ENCODE measurements at places on chromosomes 13 and 19. TPM values are rescaled to one million over a fixed set of nuclear protein-coding genes. Genes with fewer than 3 reads are reported as not detected.

BRME1 gene
- 3.0 TPM for total RNA-seq

ZNF426 gene
- 27.3 TPM for total RNA-seq

S1PR4 gene
- total RNA-seq = 233 TPM

PLK5 gene
- total RNA-seq = not detected

ICAM4 gene
- 0.57 TPM for total RNA-seq

ZNF468 gene
- 31.2 TPM for total RNA-seq

KLK14 gene
- 1.1 TPM for total RNA-seq

DHDH gene
- 2.3 TPM for total RNA-seq

FOSB gene
- total RNA-seq = 3.5 TPM

SHANK1 gene
- total RNA-seq = 0.26 TPM

ZNF556 gene
- not detected for total RNA-seq

MAMSTR gene
- total RNA-seq = 2.4 TPM

RNF17 gene
- not detected for total RNA-seq

FUT3 gene
- total RNA-seq = not detected

NMRK2 gene
- total RNA-seq = not detected

MLLT1 gene
- 37.7 TPM for total RNA-seq

ZNF730 gene
- not detected for total RNA-seq

HNRNPL gene
- 390 TPM for total RNA-seq

C1QTNF9 gene
- 0.26 TPM for total RNA-seq

SHD gene
- total RNA-seq = not detected

MAB21L1 gene
- total RNA-seq = not detected

CGB5 gene
- total RNA-seq = not detected

ELANE gene
- not detected for total RNA-seq

ATP8A2 gene
- total RNA-seq = 3.5 TPM

SERTAD1 gene
- 6.2 TPM for total RNA-seq

PRRG2 gene
- total RNA-seq = 1.9 TPM

LENG9 gene
- total RNA-seq = 5.2 TPM

TDRD3 gene
- 34.5 TPM for total RNA-seq

ZNF66 gene
- total RNA-seq = 15.7 TPM

MEIOSIN gene
- not detected for total RNA-seq

APLP1 gene
- not detected for total RNA-seq

DENND1C gene
- 105 TPM for total RNA-seq

CD70 gene
- not detected for total RNA-seq

All from naive thymus-derived CD8-positive, alpha-beta T cell (primary cell).